Central memory CD8-positive, alpha-beta T cell (primary cell): ENCODE measurements at places on chromosomes 4 and X.

- peaks cover 46% of the 10 kb centered on the region for H3K27me3 ChIP-seq
- no peak for DNase-seq
- no peak overlapping the region for H3K27ac ChIP-seq
- H3K36me3 ChIP-seq = peaks cover 1% of the 10 kb centered on the region
Observed at GRCh38 chr4:4994312-4995097, 24.8 kb downstream of the CYTL1 start.

GRCh38 chrX:12002876-12003275 lies 135.4 kb upstream of the FRMPD4 start:
- H3K4me1 ChIP-seq = peaks cover 4% of the 10 kb centered on the region
- H3K27me3 ChIP-seq = no peaks in the 10 kb centered on the region
- no peak for DNase-seq
- no peak overlapping the region for H3K4me3 ChIP-seq
- H3K27ac ChIP-seq = no peak overlapping the region
- H3K36me3 ChIP-seq = no peaks in the 10 kb centered on the region

- no peak overlapping the region for H3K27ac ChIP-seq
- H3K27me3 ChIP-seq = no peaks in the 10 kb centered on the region
- no peak for DNase-seq
- H3K4me1 ChIP-seq = no peaks in the 10 kb centered on the region
- no peaks in the 10 kb centered on the region for H3K36me3 ChIP-seq
Observed at GRCh38 chr4:100290585-100290984, 100.3 kb upstream of the DDIT4L start.

DNA sequence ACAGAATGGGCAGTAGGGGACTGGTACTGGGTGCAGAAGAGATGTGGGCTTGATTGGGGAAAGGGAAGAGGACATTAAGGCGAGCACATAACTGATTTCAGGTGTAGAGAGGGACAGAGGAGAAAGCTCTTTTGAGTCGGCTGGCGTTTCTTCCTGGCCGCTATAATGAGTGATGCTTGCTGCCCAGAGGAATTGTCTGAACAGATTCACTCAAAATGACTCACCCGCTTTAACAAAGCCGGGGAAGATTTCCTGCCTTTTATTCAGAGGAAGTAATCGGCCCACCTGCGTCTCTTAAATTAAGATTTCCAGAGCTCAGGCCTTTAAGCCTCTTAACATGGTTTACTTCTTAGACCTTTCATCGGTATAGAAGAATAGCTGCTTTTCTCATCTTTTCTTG lies 102.1 kb upstream of the AP1S2 start:
- no peaks in the 10 kb centered on the region for H3K36me3 ChIP-seq
- H3K27me3 ChIP-seq = no peaks in the 10 kb centered on the region
- DNase-seq = no peak
- H3K4me3 ChIP-seq = no peak overlapping the region

DNA sequence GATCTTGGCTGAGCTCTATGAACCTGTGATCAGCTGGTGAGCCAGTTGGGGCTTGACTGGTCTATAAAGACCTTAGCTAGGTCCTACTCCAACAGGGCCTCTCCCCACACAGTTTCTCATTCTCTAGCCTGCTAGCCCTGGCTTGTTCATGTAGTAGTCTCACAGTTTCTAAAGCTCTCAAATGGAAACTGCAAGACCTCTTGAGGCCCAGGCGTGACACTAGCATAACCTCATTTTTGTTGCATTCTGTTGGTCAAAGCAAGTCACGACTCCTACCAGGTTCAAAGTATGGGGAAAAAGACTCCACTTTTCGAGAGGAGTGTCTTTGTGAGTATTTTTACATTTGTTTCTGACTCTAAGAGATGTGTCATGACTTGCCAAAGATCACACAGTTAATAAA lies 50.9 kb downstream of the CEP44 start:
- no peak overlapping the region for H3K27ac ChIP-seq
- H3K4me1 ChIP-seq = no peaks in the 10 kb centered on the region
- DNase-seq = no peak
- H3K4me3 ChIP-seq = no peak overlapping the region
- H3K36me3 ChIP-seq = peaks cover 3% of the 10 kb centered on the region

DNA sequence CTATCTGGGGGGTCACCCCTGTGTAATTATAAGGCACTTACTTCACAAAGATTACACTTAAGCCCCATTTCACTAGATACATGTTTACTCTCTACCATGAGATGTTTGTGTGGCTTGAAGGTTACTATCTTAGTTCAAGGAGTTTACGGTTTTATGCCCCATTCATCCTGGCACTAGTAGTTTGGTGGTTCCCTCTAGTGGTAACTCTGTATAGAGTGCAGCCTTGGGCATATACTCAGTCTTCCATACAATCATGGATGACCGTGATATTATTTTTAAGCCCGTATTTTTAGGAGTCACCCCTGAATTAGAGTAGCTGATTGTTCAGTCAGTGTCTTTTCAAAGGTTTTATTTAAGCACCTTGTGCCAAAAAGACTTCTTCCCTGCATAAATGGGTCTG lies 109.9 kb upstream of the FAM47C start:
- no peaks in the 10 kb centered on the region for H3K27me3 ChIP-seq
- no peaks in the 10 kb centered on the region for H3K4me1 ChIP-seq
- H3K36me3 ChIP-seq = no peaks in the 10 kb centered on the region
- no peak for DNase-seq
- H3K27ac ChIP-seq = no peak overlapping the region

DNA sequence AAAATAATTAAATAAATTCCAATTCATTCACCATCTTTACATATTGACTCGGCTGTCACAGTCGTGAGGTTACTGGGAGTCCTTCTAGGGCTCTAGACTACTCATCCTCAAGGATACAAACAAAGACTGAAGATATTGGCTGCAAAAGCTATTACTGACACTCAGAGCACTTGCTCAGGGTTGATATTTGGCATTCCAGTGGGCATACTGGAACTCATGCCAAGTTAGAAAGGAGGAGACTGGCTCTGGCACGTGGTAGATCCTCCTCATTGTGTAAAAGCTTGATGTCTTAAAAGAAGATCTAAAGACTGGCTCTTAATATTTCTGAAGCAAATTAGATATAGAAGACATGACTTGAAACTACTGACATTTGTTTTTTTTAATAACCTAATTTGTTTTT lies 172.7 kb downstream of the GPM6A start:
- no peak for DNase-seq
- H3K27me3 ChIP-seq = no peaks in the 10 kb centered on the region
- no peak overlapping the region for H3K27ac ChIP-seq
- H3K36me3 ChIP-seq = no peaks in the 10 kb centered on the region
- no peak overlapping the region for H3K4me3 ChIP-seq

DNA sequence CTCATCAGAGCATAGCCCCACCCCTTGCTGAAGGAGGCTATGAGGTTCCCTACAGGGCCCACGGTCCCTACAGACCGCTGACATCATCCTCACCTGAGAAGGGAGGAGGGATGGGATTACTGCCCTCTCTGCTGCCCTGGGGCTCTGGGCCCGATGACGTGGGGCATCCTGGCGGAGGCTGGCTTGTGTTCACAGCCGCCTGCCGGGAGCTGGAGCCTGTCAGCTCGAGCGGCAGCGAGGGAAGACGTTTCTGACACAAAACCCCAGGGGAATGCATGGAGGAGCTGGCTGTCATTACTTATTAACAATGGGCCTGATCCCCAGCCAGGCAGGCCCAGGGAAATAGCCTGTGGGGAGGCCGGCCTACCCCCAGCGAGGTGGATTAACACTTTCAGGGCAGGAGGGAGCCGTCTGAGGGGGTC lies 106.6 kb upstream of the ATP6AP2 start:
- no peak for DNase-seq
- no peaks in the 10 kb centered on the region for H3K36me3 ChIP-seq
- H3K4me1 ChIP-seq = peaks cover 25% of the 10 kb centered on the region

- no peak overlapping the region for H3K4me3 ChIP-seq
- H3K27me3 ChIP-seq = peaks cover 17% of the 10 kb centered on the region
- no peak for DNase-seq
- H3K27ac ChIP-seq = no peak overlapping the region
- no peaks in the 10 kb centered on the region for H3K4me1 ChIP-seq
Observed at GRCh38 chr4:41281038-41281634, 24.4 kb downstream of the UCHL1 start.

DNA sequence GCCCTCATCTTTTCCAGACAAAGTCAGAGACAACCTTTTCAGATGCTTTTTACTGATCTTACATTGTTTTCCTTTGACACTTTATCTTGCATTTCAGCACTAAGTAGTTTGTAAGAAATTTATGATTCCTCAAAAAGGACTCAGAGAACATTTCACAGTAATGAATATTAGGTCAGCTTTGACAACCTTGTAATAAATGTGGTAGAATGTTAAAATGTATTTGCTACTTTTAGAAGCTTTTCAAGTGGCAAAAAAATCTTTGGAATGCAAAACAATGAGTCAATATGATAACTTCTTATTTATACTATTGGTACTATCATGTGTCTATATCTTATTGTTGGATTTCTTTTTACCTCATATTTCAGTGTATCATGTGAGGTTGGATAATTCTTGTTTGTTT lies 146.2 kb upstream of the FAT4 start:
- no peaks in the 10 kb centered on the region for H3K27me3 ChIP-seq
- no peak for DNase-seq
- no peak overlapping the region for H3K27ac ChIP-seq

GRCh38 chrX:20527558-20528011 lies 260.9 kb upstream of the RPS6KA3 start:
- peaks cover 36% of the 10 kb centered on the region for H3K27me3 ChIP-seq
- peaks cover 8% of the 10 kb centered on the region for H3K4me1 ChIP-seq
- no peak overlapping the region for H3K27ac ChIP-seq
- DNase-seq = no peak

DNA sequence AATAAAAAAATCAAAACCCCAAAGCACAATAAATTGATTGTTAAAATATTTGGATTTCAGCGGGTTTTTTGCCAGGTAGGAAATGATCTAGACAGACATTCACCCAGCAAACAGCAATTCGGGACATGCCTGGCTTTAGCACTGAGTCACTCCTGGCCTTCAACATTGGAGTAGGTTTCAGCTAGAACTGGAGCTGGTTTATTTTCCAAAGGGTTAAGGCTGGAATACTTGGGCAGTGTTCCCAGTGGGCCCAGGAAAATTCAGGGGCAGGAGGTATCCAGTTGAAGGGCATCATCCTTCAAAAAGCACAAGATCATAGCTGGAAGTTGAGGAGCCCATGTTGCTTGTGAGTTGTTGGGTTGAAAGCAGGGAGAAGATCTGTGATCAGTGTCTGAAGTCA lies 41.0 kb downstream of the TXLNG start:
- H3K36me3 ChIP-seq = peaks cover 41% of the 10 kb centered on the region
- H3K4me3 ChIP-seq = no peak overlapping the region
- H3K4me1 ChIP-seq = no peaks in the 10 kb centered on the region
- DNase-seq = no peak

- no peak overlapping the region for H3K4me3 ChIP-seq
- no peak for DNase-seq
- H3K4me1 ChIP-seq = no peaks in the 10 kb centered on the region
Observed at GRCh38 chr4:137705171-137705783, 173.0 kb upstream of the PCDH18 start.

DNA sequence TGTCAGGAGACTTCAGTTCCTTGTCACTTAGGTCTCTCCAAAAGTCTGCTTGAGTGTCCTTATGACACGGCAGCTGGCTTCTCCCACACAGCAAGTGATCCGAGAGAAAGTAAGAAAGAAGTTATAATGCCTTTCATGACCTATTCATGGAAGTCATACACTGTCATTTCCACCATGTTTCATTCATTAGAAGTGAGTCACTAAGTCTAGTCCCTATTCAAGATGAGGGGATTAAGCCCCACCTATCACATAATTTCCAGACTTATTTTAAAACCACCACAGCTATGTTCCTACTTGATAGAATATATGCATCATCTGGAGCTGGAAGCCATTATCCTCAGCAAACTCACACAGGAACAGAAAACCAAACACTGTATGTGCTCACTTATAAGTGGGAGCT lies 25.2 kb upstream of the COL25A1 start:
- H3K27ac ChIP-seq = no peak overlapping the region
- no peaks in the 10 kb centered on the region for H3K36me3 ChIP-seq
- peaks cover 21% of the 10 kb centered on the region for H3K27me3 ChIP-seq
- no peak for DNase-seq
- no peak overlapping the region for H3K4me3 ChIP-seq
- no peaks in the 10 kb centered on the region for H3K4me1 ChIP-seq

DNA sequence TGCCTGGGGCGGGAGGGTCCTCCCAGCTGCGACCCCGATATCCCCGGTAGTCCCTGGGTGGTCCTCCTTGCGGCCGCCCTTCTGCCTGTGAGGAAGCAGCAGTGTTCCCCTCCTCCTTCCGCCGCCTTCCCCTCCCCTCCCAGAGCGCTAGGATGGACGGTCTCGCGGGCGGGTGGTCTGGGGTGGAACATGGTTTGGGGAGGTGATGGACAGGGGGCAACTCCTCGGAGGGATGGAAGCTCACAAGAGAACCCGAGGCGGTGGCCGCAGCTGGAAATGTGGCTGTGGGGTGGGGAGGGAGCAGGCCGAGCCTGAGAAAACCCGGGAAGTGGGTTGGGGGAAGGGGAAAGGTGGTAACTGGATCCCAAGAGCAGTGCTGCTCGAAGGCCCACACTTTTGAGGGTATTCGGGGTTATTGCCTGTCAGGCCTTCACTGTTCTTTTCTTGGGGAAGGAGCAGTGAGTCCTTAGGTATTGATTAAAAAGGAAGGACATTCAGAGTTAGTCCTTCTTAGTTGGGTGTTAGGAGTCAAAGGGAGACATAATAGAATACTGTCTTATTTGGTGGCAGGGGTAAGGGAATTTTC lies 581 bp downstream of the UBE2K start:
- peaks cover 53% of the 10 kb centered on the region for H3K4me1 ChIP-seq
- H3K27ac ChIP-seq = peak overlapping the region; percentile 98
- peaks cover 30% of the 10 kb centered on the region for H3K36me3 ChIP-seq
- DNase-seq = no peak
- no peaks in the 10 kb centered on the region for H3K27me3 ChIP-seq

DNA sequence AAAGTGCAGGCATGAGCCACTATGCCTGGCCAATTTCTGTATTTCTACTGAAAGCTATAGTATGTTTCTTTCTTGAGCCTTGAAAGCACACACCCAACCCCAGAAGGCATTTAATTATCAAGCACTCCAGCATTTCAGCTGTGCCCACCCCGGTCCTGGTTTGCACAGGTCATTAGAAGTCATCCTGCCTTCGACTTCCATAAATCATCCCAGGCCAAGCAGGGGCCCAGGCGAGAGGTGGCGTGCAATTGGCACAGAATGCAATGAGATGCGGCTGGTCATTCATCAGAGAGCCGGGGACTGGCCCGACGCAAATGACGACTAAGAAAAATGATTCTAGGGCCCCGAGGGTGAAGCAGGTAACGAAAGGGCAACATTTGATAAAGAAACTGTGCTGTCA lies 24.8 kb upstream of the CRMP1 start:
- no peak overlapping the region for H3K4me3 ChIP-seq
- DNase-seq = no peak
- no peaks in the 10 kb centered on the region for H3K4me1 ChIP-seq
- no peak overlapping the region for H3K27ac ChIP-seq
- no peaks in the 10 kb centered on the region for H3K36me3 ChIP-seq

GRCh38 chr4:133996431-133997121 lies 205.0 kb downstream of the PABPC4L start:
- no peaks in the 10 kb centered on the region for H3K27me3 ChIP-seq
- no peak overlapping the region for H3K4me3 ChIP-seq
- DNase-seq = no peak
